ENCODE measurements at places on chromosomes 1 and 21.

- DNase-seq, result no peak
These were observed 19.0 kb downstream of the CYP4B1 start for GRCh38 chr1:46817814-46818213.

DNA sequence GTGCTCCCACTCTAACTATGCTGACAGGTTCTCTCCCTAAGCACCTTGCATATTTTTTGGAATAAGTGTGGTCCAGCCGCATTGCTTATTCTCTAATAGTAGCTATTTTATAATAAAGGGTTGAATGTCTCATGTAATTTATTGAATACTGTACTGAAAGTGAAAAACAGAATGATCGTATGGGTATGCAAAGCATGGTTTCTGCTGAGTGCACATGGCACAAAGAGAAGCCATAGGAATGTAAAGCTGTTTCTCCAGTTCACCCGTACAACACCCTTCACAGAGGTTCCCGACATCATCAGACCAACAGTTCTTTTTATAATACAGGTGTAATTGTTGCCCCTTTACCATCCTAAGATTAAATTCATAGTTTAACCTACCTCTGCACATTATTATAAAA is 8.9 kb upstream of the HAO2 start:
- DNase-seq, result no peak

- no peak for DNase-seq
These were observed 125.8 kb downstream of the PCBP3 start for GRCh38 chr21:45769294-45769693.

DNA sequence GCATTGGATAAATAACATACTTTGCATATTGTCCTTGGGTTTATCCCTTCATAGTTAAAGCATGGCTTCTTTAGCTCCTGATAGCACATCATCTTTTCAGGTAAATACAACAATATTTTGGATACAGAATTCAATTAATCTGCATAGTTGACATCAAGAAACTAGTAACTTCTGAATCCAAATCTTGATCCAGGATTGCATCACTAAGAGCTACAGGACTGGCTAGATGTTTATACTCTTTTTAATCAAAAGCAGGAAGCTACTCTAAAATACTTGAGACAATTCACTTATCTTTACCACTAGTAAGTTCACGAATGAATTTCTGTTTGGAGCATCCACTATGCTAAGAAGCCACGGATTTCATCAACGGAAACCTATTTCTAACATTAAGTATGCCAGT is 54.2 kb upstream of the SLC44A3 start:
- DNase-seq, result no peak

Data from activated CD4-positive, alpha-beta memory T cell treated with anti-CD3 and anti-CD28 coated beads, Interleukin-2, amount 10 ng/mL, durations not matched to agents 7 days and 5 days (primary cell).